ENCODE measurements at places on chromosomes 16 and 17.

GRCh38 chr17:147796-148740 lies 10.7 kb downstream of the SCGB1C2 start:
- no peak for DNase-seq

DNA sequence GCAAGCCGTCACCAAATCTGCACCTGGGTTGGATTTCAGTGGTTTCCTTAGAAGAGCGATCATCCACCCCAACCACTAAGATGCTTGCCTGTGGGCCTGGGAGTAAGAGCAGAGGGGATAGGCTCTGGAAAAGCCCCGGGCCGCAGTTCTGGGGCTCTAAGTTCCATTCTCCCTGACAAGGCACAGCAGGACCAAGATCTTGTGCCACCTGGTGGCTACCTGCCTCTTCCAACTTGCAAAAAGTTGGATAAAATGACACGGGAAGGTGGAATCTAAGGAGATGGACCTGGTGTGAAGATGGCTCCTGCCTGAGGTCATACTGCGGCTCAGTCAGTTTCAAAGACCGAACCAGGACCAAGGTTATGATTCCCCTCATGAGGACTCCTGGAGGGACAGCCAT lies 42.3 kb downstream of the ABCC12 start:
- DNase-seq: no peak

- DNase-seq: no peak
Observed at GRCh38 chr16:31148896-31149295, 970 bp downstream of the PRSS36 start.

GRCh38 chr16:87074641-87075318 lies 242.4 kb downstream of the C16orf95 start:
- DNase-seq: no peak

DNA sequence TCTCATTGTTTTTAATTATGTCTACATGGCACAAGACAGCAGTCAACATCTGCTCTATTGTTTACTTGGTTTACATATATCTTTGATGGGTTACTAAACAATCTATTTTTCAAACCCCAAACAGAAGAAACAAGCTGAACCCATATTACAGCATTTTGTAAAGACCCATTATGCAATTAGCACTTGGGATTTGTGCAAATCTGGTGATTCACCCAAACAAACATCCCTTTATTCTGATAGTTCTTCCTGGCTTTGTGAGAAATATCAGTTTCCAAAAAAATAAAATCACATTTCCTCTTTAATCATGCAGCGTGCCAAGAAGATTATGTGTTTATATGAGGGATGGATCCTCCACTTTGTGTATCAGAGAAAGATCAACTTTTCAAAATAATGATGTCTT lies 16.8 kb upstream of the RBFOX1 start:
- no peak for DNase-seq

DNA sequence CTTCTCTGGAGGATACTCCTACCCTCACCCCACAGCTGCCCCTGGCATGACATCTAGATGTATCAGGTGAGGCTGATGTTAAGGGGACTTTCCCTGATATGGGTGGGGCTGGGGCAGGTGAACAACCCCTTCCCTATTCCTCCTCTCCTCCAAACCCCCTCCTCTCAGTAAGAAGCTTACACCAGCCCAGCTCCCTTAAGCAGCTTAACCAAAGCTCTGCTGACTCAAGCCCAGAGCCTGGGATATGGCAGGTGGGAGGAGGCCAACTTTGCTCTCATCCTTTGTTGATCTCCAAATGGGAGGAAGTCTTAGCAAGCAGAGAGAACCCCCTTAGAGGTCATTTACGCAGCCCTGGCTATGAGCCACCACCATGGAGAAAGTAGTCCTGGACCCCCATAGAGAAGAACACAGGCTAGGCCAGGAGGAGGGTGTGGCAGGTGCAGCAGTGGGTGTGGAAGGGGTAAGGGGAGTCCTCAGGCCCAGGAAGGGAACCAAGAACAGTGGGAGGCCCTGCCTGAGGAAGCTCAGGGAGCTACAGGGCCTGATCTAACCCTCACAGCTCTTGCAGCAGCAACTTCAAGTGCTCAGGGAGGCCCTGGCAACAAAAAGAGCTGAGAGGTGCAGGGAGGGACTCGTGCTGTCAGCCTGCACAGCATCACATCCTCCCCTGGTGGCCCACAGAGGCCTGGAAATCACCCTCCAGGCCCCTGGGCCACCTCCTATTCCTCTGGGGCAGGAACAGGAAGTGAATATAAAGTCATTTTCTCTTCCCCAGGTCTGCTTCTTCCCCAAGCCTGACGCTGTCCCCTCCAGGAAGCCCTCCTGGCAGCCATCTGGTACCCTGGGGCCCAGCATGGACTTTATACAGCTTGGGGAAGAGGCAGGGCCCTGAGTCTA lies 2.9 kb downstream of the UNC119 start:
- DNase-seq: no peak

DNA sequence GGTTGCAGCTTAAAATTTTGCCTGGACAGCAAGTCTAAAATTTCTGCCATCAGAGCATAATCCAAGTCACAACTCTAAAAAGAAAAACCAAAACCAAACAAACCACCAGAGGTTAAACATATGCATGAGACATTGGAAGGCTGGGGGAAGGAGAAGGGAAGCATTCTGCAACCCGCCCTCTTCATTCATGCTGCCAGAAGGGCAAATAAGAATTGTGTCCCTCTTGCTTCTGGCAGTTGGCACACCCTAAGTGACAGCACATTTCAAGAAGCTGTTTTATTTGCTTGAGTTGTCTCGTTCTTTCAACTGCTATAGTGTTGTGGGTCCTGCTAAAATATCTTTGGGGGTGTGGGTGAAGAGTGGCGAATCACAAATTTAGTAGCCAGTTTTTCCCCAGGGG lies 99.6 kb downstream of the SKAP1 start:
- no peak for DNase-seq

All from brain microvascular endothelial cell (primary cell).